ENCODE measurements at places on chromosomes 3 and 15.

- no peak for DNase-seq
These were observed 26.5 kb downstream of the PLOD2 start for GRCh38 chr3:146134348-146135117.

- no peak for DNase-seq
These were observed 158.1 kb downstream of the DIPK2A start for GRCh38 chr3:144129536-144130214.

- no peak for DNase-seq
These were observed 70.1 kb upstream of the MBNL1 start for GRCh38 chr3:152198665-152199064.

DNA sequence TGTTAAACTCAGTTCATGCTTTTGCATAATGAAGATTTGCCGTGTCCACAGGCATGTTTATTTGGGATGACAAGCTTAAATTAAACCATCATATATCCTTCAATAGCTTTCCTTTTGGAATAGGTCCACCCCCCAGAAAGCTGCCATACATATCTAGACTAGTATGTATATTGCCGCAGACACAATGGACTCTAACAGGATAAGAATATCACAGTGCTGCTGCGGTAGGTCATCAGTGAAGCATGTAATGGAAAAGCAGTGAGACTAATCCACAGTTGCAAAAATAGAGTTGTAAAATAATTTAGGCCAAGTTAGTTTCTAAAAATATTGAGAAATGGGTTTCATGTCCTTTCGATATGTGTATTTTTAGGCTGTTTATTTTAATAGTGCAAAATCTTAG lies 819.9 kb upstream of the DPPA4 start:
- DNase-seq: no peak

DNA sequence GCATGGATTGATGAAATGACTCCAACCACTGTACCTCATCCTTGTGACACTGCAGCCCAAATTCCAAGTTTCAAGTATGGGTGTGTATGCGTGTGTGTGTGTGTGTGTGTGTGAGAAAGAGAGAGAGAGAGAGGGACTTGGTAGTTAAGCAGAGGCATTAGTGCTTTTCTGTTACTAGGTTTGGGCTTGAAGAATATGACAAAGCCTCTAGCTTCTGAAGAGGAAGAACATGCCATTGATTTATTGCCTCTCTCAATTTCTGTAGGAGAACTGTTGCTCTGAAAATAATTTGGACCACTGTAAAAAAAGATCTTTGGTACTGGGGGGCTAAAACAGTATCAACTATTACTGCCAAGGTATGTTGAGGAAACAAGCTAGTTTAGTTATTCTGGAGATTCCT lies 139.2 kb downstream of the AQP9 start:
- no peak for DNase-seq

DNA sequence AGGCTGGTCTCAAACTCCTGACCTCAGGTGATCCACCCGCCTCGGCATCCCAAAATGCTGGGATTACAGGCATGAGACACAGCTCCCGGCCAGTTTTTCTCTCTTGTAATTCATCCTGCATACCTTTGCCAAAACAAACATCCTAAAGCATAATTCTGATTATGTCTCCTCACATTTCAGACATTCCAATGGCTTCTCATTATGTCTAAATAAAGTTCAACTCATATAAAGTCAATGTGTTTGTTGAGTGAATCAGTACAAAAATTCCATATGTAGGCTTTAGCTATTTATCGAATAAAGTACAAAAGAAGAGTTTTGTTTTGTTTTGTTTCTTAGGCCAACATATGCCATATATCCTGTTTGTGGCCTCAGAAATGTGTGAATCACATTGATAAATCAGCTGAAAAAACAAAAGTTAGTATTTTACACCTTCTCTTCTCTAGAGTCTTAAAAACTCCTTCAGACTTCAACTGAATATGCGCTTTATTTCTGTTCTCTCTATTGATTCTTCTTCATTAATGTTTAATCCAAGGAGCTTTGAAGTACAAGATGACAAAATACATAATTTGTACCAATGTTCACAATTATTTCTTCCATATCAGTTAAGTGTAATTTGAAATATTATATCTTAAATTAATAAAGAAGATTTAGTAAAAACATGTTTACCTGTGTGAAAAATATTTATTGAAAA lies 165.8 kb downstream of the MECOM start:
- DNase-seq: peak; percentile 24

- no peak for DNase-seq
These were observed 15.3 kb downstream of the ZBTB47 start for GRCh38 chr3:42668793-42669217.

GRCh38 chr3:31041161-31041978 lies 146.9 kb upstream of the GADL1 start:
- peak; percentile 96 for DNase-seq

GRCh38 chr15:40650479-40650878 lies 44.5 kb upstream of the RAD51 start:
- no peak for DNase-seq

DNA sequence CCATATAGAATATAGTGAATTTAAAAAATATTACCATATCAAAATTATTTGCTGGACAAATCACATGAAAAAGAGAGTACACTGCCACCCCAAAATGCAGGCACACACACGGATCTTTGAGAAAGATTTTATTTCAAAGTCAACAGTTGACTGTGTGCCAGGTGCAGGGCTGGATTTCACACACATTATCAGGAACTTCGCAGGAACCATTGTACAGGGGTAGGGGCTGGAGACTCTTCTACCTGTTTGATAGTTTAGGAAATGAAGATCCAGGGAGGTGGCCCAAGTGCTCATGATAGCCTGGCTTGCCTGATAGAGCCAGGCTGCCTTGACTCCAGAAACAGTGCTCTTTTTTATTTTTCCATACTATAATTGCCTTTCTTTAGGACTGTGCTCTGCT lies 54.2 kb downstream of the IL1RAP start:
- DNase-seq: no peak

DNA sequence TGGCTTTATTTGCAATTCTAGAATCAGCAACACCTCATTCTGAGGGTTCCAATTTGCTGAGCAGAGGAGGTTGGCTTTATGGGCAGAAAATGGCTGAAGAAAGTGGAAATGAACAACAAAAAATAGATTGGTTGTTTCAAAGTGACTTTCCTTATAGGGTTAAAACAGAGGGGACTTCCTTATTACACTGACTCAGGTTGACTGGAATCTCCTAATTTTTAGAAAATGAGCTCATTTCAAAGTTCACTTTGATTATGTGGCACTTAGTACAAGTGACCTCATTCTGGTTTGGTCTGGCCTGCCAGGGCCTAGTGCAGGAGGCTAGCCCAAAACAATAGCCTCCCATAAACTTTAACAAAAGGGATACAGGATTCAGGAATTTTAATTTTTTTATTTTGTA lies 41.4 kb downstream of the NFKBIZ start:
- no peak for DNase-seq

DNA sequence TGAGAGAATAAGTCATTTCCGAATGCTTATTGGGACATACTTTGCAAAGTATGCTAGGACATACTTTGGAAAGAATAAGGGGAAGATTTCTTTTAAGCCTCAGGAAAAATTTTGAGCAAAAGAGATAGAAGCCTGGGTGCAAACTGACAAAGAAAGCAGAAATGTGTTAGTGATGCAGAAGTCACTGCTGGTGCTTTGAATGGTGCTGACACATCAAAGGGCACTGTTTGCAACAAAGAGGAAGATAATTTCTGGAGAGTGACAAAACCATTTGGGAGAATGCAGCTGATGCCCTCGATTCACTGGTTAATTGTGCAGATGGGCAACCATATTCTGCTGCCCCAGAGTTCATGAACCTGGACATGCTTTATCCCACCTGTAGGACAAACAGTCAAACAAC lies 11.0 kb upstream of the RAP2B start:
- no peak for DNase-seq

DNA sequence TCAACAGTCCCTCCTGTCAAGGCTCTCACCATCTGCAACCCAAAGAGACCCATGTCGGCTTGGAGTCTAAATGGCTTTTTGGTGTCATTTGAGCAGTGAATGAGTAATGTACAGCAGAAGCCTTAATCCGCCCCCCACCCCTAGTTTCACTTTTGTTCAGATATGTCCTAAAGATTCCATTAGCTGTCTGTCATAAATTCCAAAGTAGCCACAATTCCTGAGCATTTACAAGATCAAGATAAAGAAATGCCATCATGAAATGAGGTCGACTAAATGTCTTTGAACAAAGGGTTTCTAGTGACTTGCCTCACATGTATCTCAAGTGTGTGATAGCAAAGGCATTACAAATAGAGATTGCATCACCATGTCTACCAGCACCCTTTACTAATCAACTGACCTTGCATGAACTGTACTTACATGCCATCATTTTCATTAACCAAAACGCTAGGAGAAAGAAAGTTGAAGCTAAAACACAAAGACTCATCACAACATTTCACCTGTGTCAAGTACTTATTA lies 123.8 kb upstream of the PHLDB2 start:
- peak; percentile 85 for DNase-seq
